Stimulated activated effector memory CD8-positive, alpha-beta T cell treated with anti-CD3 and anti-CD28 coated beads, Interleukin-12 subunit alpha, Interleukin-12 subunit beta, amount 100 ng/mL, for 72 hours (primary cell): ENCODE measurements at places on chromosomes 6 and 20.

DNA sequence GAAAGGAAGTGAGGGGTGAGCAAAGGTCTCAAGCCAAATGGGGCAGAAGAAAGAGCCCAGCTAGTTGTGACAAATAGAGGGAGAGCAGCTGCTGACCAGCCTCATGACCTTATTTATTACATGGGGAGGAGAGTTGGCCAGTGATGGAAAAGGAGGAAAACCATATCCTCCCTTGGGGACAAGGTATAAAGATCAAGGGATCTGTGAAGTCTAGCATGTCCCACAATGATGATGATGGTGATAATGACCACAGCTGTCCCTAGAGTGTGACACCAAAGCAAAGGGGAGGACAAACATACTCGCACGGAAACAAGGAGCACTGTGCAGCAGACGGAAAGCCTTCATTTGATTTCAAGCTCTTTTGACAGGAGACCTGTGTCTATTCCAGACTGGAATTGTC is 190.4 kb upstream of the MCHR2 start:
- no peak for DNase-seq

GRCh38 chr20:6053776-6054688 is at the start of gene LRRN4:
TSS of gene LRRN4 (minus strand) at chr20:6054060. CDS start at chr20:6052799, 1,261 bp downstream.
- no peak for DNase-seq

- no peak for DNase-seq
Observed at GRCh38 chr6:85394199-85394598, 55.7 kb upstream of the NT5E start.

- DNase-seq: no peak
Observed at GRCh38 chr6:33175436-33176069, 16.7 kb downstream of the COL11A2 start.

DNA sequence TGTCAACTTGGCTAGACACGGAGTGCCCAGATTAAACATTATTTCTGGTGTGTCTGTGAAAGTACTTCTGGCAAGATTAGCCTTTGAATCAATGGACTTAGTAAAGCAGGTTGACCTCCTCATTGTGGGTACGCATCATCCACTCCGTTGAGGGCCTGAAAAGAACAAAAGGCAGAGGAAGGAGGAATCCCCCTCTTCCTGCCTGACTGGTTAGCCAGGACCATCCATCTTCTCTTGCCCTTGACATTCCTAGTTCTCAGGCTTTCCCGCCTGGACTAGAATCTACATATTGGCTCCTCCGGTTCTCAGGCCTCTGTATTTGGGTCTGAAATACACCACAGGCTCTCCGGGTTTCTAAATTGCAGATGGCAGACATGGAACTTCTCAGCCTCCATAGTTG is 74.0 kb upstream of the POPDC3 start:
- no peak for DNase-seq

- DNase-seq: peak; percentile 68
Observed at GRCh38 chr6:166997768-166998255, 1.4 kb upstream of the CEP43 start.

GRCh38 chr6:73985891-73986290 is 289.9 kb downstream of the CD109 start:
- DNase-seq: no peak

GRCh38 chr20:23841693-23842092 is 15.2 kb upstream of the CST2 start:
- no peak for DNase-seq

GRCh38 chr20:60528141-60528540 is 569.9 kb downstream of the CDH26 start:
- no peak for DNase-seq

DNA sequence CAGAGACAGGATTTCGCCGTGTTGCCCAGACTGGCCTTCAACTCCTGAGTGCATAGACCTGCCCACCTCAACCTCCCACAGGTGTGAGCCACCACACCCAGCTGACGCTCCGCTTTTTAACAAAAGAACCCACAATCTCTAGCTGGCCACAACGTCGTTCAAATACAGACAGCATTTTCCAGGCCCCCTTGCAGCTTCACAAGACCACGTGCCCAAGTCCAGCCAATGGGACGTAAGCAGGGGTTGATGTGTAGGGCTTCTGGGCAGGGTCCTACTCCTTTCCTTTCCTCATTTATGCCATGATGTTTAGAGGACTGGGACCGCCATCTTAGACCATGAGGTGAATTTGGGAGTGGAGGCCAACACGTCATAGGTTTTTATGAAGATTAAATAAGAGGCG is 81.0 kb downstream of the TFAP2C start:
- DNase-seq: no peak

DNA sequence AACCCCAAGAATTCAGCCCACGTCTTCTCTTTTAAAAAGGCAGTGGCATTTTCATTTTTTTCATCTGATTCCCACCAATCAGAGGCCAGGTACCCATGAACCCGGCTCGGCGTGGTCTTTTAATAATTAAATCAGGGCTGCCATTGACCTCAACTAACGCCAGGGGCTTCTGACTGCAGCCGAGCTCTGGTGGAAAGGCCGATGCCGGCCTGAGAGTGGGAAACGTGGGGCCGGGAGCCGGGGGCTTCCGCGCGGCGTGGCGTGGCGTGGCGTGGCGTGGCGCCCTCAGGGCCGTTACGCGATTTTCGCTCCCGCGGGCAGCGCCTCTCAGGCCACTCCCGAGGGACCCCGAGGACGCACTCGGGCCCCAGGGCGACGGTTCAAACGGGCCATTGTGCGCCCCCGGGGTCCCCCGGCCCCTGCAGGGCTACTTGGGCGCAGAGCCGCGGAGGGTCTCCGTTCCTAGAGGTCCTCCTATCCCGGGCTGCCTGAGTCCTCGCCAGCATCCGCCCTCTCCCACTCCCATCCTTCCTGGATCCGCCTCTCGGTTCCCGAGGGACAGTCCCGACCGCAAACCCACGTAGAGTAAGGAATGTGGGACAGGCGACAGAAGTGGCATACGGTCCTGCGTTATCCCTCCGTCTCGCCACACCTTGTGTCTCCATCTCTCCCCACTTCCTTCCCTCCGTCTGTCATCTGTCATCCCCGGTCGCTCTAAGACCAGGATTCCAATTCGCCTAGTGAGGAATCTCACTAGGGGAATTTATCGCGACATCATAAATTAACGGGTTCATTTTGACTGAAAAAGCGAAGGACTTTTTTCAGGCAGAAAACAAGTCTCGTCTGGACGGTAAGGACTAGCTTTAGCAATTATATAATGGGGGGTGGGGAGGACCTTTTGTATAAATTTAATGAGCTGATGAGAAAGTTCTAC is 876 bp upstream of the TBPL1 start:
- DNase-seq: peak; percentile 31

DNA sequence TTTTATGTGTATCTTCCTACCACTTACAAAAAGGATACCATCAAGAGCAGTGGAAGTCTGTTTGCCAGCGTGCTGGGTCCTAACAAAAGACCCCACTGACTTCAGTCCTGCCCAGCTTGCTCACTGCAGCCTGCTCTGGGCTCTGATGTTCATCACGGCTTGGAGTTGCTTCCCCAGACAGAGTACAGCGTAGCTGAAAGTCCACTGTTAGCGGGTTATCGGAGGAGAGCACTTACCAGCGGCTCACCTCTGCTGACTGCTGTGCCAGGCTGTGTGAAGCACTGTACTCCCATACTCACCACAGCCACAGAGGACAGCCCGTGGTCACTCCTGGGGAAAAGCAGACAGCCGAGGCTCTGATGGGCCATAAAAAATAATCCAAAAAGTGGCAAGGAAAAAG is 40.2 kb downstream of the CTCFL start:
- DNase-seq: no peak

GRCh38 chr6:116373300-116373699 is 2.6 kb downstream of the DSE start:
- DNase-seq: no peak

GRCh38 chr6:11043378-11043960 is 636 bp downstream of the ELOVL2 start:
- no peak for DNase-seq

DNA sequence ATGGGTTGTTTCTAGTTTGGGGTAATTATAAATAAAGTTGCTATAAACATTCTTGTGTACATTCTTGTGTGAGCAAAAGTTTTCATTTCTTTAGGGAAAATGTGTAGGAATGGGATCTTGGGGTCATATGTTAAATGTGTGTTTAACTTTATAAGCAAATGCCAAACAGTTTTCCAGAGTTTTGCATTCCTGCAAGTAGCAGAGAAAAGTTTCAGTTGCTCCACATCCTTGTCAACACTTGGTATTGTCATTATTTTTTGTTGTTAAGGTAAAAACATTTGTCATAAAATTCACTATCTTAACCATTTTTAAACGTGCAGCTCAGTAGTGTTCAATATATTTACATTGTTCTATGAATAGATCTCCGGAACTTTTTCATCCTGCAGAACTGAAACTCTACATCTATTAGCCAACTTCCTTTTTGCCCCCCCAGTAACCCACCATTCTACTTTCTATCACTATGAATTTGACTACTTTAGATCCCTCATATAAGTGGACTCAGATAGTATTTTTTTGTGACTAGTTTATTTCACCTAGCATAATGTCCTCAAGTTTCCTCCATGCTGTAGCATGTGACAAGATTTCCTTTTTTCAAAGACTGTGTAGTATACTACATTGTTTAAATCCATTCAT is 48.4 kb downstream of the PHACTR2 start:
- no peak for DNase-seq

GRCh38 chr6:25453288-25453687 is 174.1 kb downstream of the CARMIL1 start:
- DNase-seq: no peak

DNA sequence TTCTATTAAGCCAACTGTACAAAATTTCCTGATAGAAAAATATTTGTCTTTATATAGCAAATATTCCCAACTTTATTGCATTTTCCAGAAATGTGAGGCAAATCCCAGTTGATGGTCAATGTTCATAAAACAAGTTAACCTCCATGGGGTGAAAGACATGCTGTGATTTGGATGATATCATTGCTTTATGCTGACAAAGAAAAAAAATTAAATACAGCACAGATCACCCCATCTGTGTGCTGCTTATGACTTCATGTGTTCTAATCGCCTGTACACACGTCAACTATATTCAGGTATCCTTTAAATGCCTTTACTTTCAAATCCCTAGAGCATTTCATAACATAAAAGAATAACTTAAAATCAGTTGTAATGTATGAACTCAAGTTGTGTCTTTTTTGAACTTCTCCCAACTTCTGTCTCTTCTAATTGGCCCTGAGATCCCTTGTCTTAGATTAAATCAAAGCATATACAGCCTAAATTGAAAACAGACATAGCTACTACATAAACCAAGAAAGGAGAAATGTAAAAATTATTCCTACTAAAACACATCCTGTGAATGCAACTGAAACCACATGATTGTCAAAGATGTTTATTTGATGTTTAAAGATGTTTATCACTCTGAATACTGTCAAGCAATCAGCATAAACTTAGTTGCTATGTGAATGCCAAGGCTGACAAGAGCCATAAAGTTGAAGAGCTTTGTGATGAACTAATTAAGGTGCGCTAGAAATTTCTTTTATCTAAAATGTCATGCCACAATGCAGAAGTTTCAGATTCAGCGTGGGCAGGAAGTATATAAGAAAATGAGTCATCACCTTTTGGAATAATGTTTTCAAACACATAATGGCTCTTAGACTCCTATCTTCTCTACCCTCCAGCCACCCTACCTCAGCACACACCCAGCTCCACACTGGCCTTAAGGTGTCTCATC is 68.7 kb downstream of the FILIP1 start:
- DNase-seq: no peak

GRCh38 chr6:151905854-151906253 is 98.4 kb downstream of the ESR1 start:
- DNase-seq: no peak

GRCh38 chr20:63443606-63444395 is 28.7 kb downstream of the KCNQ2 start:
- no peak for DNase-seq

DNA sequence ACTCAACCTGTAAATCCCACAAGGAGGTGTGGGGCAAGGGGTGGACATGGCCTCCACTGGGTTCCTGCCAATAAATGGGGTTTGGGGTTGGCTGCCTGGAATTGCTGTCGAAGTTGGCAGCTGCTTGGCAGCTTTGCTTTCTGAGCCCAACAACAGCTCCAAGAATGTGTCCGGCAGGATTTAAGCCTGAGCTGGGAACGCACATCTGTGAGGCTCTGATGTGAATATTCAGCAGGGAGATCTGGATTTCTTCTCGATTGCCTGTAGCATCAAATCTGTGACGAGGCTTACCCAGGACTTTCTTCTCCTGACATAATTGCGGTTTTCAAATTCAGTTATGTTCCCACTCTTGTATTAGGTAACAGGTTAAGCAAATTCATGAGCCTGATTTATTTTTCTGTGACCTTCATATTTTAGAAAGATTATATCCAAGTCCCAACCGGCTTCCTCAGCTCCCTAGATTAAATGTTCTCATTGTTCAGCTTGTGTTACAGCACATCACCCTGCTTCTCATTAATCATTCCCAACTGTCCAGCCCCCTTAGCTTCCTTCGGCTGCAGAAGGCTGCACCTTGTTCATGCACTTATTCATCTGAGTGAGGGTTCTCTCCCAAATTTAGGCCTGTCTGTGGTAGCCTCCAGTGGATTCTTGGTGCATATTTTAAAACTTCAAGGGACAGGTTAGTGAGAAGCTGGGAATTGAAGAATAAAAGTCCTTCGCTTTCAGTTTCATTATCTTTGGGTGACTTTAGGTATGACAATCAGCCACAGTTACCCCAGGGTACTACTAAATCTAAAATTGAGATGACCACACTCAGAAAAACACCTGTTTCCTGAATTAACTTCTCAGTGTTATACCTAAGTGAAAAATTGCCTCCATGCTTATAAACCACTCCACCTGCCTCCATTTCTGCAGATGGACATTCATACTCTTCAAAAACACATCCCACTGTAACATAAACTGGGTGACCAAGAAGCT is 310.0 kb downstream of the ESR1 start:
- no peak for DNase-seq

DNA sequence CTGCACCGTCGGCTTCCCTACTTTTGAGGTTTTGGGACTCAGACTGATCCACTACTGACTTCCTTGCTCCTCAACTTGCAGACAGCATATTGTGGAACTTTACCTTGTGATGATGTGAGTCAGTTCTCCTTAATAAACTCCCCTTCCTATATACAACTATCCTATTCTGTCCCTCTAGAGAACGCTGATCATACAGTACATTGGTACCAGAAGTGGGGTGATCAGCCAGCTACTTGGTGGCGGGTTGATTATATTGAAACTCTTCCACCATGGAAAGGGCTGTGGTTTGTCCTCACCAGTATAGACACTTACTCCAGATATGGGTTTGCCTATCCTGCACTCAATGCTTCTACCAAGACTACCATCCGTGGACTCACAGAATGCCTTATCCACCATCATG is 7.6 kb upstream of the TAF4 start:
- DNase-seq: no peak

GRCh38 chr20:45857882-45858216 is 435 bp downstream of the ZSWIM3 start:
- DNase-seq: no peak

DNA sequence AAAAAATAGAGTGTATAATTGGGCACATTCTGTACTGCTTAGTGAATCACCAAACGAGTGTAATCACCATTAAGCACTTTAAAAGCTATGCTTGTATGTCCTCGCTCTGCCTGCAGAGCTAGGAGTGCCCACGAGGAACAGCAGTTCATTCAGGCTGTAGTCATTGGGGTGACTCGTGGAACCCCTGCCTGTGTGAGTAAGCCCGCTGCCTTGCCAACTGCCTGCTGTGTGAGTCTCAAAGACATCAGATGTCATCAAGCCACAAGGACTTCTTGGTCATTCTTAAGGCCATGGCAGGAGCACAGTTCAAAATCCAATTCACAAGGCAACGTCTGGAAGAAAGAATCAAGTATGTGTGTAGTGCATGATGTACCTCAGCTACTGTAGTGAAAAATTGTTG is 60.4 kb downstream of the FOXO3 start:
- no peak for DNase-seq
